NK-92 treated with Interleukin-12 subunit alpha and Interleukin-12 subunit beta, amount 100 ng/mL, for 24 hours (cell line): ENCODE measurements at places on chromosomes 11 and 22.

DNA sequence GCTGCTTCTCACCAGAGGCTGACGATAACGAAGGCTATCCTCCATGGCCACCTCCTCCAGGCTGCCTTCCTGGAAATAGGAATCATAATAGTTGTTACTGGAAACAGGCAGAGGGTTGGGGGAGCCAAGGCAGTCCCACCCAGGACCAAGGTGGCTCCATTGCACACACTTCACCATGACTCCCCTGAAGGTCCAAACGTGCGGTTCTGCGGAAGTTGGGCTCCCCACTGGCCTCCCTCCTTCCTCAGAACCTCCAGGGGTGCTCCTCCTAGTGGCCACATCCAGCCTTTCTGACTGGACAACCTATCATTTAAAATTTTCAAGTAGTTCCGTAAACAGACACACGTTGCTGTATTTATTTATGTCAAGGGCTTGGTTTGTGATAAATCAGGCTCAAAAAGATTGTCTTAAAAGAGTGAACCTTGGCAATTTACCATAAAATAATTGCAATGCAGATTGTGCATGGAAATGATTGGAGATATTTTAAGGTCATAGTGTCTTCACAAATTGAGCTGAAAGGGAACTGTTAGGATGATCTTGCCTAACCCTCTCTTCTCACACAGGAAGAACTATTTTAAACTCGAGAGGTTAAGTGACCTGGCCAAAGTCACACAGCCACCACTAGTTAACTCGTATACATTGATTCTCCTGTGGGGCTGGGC is 1.4 kb upstream of the TCN2 start:
- no peak for DNase-seq

DNA sequence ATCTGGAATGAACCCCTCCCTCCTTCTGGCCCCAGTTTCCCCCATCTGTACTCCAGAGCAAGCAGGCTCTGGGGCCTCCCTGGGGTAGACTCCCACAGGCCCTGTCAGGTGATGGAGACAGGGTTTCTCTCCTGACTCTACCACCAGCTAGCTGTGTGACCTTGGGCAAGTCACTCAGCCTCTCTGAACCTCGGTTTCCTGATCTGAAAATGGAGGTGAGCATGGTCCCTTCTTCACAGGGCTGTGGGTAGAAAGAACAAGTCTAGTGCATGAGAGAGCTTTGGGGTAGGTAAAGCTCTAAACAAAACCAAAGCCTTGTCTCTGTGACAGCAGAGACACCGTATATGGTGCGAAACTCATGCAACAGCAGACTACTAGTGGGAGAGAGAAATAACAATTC is 5.6 kb downstream of the CD5 start:
- no peak for DNase-seq

DNA sequence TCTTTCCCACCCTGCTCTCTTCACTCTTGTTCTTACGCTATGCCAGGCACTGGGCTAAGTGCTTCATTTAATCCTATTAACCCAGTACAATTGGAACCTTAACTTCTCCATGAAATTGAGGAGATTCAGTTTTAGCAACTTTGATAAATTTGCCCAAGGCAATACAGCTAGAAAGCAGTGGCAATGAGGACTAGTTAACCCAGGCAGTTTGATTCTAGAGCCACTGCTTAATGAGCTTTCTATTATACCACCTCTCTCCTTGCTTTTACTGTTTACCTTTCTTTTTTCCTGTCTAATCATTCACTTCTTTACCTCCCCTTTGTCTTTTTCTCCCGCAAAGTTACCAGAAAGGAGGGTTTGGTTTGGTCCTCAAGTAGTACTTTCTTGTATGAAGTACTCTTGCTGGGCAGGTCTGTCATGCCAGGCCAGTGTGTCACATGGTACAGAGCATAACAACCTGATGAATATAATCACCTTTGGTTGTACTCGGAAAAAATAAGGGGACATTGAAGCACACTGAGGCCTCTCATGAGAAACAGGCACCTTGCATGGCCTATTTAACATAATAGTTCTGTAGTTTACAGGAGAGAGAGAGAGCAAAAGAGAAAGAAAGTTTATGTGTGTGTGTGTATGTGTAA is 70.6 kb downstream of the PDHX start:
- DNase-seq = no peak

DNA sequence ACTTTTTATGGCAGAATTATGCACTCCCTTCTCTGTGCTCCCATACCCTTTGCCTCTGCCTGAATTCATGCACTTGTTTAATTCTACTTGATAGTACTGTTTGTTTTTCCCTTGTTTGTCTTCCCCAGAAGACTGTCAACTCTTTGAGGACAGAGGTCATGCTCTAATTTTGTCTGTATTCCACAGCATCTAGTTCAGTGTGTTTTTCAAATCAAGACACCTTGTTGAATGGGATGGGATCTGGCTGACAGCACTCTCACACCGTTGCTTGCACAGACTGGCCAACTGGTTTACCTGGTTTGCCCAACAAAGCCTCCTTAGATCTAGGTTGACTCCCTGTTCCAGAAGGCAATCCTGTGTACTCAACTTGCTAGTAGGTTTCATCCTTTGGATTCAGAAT is 121.2 kb upstream of the TIMP3 start:
- no peak for DNase-seq

DNA sequence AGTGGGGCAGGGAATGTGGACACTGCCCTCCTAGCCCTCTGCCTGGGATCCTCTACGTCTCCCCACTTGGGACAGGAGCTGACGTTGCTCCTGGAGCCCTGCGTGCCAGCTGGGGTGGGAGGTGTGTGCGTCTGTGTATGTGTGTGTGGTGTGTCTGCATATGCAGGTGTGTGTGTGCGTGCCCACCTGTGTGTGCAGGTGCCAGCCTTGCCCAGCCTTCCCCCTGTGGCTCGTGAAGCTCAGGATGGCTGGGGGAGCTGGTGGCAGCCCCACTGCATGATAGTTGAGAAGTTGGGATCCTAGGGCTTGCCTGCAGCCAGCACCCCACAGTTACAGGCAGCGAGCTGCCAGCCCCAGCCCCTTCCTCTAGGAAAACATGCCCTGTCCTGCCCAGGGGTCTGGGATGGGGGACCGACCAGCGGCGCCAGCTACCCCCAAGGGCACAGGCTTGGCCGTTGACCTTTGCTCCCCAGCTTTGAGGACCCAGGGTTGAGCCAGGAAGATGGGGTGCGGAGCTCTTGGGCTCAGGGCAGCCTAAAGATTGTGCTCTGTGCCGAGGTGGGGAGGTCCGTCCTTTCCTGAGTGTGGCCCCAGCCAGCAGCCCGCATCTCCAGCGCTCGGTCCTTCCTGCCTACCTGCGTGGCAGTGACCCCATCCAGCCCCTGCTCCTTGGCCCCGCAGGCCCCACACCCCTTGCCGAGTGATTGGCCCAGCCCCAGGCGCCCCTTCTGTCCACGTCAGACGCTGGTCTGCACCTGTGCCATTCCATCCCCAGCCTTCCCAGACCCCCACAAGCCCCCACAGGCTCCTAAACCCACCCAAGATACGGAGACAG is 15.7 kb downstream of the BRSK2 start:
- DNase-seq = no peak

GRCh38 chr11:104781719-104782376 is 116.4 kb downstream of the CASP12 start:
- no peak for DNase-seq

GRCh38 chr11:64854157-64854533 is 9.7 kb upstream of the CDC42BPG start:
- DNase-seq = no peak

GRCh38 chr11:45590743-45591142 is 74.7 kb downstream of the CHST1 start:
- DNase-seq = no peak

- no peak for DNase-seq
These were observed 208.1 kb upstream of the TENM4 start for GRCh38 chr11:79648766-79649520.

GRCh38 chr11:62044639-62045121 is 77.2 kb upstream of the FTH1 start:
- DNase-seq = no peak

DNA sequence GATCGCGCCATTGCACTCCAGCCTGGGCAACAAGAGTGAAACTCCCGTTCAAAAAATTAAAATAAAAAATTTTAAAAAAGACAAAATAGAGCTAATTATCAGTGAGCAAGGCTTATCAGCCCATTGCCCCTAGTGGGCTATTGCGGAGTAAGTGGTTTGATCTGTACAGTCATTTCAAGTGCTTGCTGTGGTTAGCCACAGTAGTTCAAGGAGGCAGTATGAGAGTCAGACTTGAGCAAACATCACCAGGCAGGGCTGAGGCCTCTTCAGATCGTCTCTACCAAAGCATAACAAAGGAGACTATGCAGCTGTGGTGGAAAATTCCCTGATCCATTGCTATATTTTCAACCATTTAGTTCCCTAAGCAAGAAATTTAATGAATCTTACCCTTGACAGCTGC is 4.3 kb upstream of the SBF2 start:
- DNase-seq = no peak

- DNase-seq = no peak
These were observed 11.9 kb downstream of the UFD1 start for GRCh38 chr22:19466848-19467752.

DNA sequence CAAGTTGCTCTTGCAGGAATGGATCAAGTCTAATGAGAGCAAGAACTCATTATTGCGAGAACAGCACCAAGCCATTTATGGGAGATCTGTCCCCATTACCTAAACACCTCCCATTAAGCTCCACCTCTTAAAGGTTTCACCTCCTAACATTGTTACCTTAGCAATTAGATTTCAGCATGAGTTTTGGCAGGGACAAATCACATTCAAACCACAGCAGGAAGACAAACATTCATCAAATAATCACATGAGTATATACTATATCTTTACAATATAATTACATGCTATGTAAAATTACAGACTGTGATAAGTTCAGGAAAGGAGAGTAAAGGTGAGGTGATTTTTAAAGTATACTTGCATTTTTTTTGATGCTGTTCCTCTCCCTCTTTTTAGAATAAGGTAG is 6.6 kb upstream of the TEAD1 start:
- no peak for DNase-seq

GRCh38 chr11:7509966-7510365 is 3.8 kb upstream of the PPFIBP2 start:
- DNase-seq = no peak

GRCh38 chr11:11731311-11732083 is 109.7 kb upstream of the GALNT18 start:
- no peak for DNase-seq

DNA sequence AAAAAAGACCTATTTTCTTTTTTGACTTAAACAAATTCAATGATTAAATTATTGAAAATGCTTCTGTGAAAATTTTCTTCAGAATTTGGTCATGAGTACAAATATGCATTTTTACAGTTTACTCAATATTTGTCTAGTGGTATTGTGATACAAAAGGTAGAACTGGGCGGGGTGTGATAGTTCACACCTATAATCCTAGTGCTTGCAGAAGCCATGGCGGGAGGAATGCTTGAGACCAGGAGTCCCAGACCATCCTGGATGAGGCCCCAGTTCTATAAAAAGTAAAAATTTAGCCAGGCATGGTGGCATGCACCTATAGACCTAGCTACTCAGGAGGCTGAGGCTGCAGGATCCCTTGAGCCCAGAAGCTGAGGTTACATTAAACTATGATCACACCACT is 90.6 kb downstream of the ARHGAP42 start:
- no peak for DNase-seq

- no peak for DNase-seq
These were observed 90.5 kb upstream of the LUZP2 start for GRCh38 chr11:24406389-24406788.

GRCh38 chr22:23984430-23984829 is 4.5 kb downstream of the GSTT2 start:
- no peak for DNase-seq

GRCh38 chr11:101126551-101127196 is 2.9 kb downstream of the PGR start:
- no peak for DNase-seq

- no peak for DNase-seq
These were observed 97.7 kb upstream of the PARVA start for GRCh38 chr11:12279672-12280108.

- no peak for DNase-seq
These were observed 64.7 kb upstream of the TOP3B start for GRCh38 chr22:22047266-22047665.

DNA sequence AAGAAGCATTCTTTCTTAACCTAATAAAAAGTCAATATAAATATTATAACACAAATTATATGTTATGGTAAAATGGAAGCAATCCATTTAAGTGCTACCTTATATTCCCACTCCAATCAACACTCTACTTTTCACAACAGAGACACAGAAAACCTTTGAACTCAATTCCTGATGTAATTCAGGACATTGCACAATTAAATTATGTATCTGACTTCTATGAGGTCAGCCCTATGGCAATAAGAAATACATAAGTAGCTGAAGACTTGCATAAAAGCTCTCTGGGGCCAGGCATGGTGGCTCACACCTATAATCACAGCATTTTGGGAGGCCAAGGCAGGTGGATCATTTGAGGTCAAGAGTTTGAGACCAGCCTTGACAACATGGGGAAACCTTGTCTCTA is 6.8 kb downstream of the OR4D10 start:
- DNase-seq = no peak

DNA sequence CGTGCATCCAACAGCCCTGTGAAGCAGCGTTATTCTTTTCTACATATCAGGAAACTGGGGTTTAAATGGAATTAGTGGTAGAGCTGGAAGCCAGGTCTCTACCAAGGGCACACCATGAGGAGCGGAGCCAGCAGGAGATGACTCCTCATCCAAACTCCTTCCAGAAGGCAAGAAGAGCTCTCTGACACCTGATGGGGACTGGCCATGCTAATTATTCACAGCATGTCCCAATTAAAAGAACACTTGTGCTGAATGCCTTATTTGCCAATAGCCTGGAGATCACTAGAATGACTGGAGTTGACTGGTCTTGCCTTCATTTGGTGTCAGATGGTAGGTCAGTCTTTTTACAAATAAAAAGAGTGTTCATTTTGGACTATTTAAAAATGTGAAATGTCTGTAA is 32.9 kb upstream of the SLN start:
- DNase-seq = no peak

- no peak for DNase-seq
These were observed 10.7 kb downstream of the BCL9L start for GRCh38 chr11:118914987-118915386.

DNA sequence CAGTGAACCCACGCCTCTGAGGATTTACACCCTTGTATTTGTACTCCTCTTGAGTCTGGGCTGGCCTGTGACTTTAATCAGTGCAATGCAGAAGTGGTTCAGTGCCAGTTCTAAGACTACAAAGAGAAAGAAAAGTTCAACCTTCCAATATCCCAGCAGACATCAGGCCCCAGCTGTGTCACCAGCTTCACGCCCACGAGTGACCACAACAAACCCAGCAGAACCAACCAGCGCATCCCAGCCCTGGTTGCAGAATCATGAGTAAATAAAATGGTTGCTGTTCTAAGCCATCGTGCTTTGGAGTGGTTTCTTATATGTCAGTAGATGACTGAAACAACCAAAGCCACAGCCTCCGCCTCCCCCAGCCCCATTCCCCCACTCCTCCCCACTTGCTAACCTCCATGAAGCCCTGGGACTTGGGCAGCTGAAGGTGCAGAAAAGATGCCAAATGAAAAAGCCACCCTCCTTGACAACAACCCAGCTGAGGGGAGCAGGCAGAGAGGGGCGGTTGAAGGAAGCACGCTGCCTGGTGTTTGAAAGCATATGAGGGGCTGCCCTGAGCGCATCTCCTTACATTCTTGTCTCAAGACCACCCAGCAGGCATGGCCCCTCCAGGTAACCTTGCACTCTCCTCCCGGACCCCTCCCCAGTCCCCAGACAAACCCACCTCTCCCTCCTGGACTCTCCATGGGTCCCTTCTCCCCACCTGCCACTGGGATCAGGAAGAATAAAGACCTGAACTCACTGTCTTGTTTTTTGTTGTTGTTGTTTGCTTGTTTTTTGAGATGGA is 20.9 kb downstream of the TSKU start:
- DNase-seq = no peak
